Midbrain (tissue), 1 donor: ENCODE measurements at places on chromosomes 1 and 21.
A peak's percentile ranks its signal among the peaks of the same experiment; 100 is the strongest.

- no peak for DNase-seq
These were observed 54.4 kb downstream of the EDN2 start for GRCh38 chr1:41430069-41430468.

GRCh38 chr1:69743146-69743545 is 175.4 kb downstream of the LRRC7 start:
- DNase-seq: no peak

DNA sequence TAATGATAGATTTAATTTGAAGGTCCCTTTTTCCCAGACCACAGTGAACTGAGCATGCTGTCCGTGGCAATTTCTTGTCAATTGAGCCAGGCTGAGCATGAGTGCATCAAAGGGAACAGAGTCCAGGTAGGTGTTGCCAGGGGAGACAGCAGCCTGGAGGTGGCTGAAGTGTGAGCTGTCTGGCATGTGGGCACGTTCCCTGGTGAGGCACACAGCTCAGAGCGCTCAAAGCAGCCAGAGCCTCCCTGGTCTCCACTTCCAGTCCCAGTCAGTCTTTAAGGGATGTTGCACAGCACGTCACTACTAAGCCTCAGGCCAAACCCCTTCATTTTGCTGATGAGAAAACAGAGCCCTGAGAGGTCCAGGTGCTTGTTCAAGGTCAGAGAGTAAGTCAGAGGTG is 251.4 kb downstream of the MATN1 start:
- no peak for DNase-seq

- DNase-seq: no peak
These were observed 32.8 kb upstream of the DNASE2B start for GRCh38 chr1:84365225-84366221.

DNA sequence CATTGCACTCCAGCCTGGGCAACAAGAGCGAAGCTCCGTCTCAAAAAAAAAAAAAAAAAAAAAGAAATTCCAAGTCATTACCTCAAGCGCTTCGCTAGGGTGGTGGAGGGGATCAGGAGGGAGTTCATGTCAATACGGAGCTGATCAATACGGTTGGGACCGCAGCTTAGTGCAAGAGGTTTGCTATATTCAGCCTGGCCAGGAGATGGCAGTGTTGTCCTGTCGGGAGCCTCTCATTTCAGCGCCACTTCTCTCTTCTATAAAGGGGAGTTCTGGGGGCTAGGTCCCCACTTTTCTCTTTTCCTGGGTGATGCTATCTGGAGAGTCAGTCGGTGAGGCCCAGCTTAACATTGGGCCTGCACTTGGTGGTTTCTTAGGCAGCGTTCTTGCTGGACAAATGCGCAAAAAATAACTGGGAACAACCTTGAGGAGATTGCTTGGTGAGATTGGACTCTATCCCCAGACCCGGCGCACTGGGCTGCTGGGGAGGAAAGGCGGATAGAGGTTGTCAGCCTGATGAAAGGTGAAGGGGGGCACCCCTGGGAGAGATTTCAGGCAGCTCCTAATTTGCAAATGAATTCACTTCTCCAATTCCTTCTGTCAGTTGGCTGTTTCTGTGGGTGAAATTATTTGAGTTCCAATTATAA is 40.4 kb downstream of the KIAA0040 start:
- peak; percentile 33 for DNase-seq

DNA sequence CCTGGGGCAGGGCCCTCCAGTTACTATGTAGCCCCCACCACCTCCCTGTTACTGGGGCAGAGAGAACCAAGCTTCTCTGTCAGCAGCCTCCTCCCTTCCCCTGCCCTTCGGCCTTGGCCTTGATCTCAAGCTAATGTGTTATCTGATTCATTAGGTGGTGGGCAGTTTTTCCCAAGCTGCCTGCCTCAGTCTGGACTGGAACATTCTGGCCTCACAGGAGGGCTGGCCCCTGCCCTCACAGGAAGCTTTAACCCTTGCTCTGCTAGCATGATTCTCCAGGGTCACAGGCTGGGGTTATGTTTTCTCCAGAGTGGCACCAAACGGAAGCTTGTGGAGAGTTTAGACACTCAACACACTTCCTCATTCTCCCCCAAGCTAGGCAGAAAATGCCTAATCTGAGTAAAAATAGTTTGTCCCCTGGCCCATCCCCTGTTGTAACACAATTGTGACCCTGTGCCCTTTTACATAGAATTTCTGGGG is 37.2 kb upstream of the SLC6A9 start:
- no peak for DNase-seq

GRCh38 chr1:33170351-33171274 is 11.2 kb downstream of the TRIM62 start:
- DNase-seq: peak; percentile 39

DNA sequence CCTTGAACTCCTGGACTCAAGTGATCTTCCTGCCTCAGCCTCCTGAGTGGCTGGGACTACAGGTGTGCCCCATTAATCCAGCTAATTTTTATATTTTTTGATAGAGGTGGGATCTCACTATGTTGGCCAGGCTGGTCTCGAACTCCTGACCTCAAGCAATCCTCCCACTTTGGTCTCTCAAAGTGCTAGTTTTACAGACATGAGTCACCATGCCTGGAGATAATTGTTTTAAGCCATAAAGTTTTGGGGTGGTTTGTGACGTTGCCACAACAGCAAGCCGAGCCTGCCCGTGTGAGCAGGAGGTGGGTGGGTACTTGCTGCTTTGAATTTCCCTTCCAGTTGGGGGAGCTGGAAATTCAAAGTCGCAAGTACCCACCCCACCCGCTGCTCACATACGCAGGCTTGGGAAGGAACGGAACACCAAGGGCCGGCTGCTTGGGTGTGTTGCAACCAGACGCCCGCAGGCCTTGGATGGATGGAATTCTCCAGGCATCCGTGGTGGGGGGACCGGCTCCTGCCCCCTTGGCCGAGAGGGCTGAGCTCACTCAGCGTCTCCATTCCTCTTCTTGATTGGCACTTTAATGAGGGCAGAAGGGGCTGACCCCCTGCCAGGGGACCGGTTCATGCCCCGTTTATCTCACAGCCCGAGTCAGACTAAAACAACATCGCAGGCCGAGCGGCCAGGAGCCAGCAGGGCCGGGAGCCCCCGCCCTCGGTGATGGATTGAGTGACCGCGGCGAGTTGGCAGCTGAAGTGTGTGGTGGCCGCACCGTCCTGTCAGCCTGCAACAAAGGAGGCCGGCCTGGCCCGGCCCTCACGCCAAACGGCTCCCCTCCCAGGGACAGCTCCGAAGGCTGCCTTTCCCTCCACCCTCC is 78.1 kb downstream of the DHRS3 start:
- DNase-seq: no peak

DNA sequence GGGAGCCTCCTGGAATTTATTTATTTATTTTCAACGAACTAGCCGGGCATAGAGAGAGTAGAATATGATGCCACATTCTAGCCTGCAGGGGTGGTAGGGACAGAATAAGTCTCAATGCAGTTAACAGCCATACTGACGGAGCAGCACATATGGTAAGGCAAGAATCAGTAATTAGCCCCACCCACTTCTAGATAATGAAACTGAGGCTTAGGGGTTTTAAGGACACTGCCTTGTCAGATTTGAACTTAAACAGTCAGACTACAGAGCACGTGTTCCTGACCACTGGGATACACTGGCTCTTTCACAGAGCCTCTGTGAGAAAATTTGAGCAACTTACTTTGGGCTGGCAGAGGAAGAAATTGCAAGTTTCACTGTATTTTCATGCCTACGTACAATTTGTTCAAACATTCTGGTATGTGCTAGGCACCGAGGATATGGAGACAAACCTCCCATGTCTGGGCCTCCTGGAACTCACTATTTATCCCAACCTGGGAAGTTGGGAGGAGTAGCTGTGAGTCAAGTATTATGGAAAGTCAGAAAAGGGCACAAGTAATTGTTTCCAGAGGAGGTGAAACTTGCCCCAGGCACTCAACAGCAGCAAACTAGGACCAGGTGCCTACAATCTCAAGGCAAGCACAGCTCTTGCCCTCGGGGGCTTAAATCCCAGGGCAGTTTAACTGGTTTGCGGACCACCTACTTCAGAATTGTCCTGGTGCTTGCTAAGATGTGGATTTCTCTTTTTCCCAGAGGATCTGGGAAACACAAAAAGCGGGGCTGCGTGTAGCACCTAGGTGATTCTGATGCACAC is 1.6 kb upstream of the CLIC4 start:
- DNase-seq: peak; percentile 59

- no peak for DNase-seq
These were observed 474.1 kb downstream of the SMYD3 start for GRCh38 chr1:246032984-246033383.

DNA sequence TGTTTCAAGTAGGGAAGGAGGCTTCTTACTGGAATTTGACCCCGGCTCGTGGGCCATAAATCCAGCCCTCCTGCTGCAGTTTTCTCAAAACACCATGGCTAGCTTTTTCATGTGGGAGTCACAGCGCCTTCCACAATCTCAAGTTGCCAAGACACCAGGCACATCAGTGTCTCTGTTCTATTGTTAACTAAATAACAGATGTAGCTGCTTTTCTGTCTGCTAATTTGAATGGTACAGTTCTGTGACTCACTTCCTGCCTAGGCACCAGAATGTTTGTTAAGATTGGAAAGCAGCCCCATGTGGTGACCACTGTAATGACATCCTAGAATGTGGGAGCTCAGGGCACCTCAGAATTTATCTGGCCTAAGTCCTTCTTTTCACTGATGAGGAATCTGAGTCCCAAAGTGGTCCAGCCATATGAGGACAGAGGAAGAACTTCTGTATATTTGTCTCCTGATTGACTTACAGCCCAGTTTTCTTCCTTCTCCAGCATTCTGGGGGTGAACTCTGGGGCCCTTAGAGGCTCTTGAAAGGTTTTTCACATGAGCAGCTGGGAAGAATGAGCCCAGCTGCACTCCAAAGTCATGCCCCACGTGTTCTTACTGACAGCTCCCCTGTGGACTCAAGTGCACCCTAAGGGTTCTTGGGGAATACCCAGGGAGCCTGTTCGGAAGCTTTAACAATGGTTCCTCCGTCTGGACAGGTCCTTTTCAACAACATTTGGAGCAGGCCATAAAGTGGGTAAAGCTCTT is 27.5 kb downstream of the TRIM45 start:
- DNase-seq: no peak

DNA sequence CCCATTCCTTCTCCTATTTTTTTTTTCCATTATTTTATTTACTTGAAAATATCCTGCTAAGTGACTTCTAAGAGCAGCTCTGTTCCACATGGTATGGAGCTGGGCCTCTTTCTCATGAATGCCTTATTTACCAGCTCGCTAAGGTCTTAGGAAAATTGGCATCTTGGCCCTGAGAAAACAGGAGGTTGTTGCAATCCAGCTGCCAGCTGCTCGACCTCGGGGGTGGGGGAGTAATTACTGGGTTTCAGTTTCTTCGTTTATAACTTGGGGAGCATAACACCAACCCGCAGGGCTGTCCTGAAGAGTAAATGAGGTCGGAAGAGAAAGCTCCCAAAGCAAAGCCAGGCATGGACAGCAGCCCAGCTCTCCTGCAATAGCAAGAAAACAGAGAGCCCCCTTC is 176.3 kb downstream of the AJAP1 start:
- peak; percentile 3 for DNase-seq

DNA sequence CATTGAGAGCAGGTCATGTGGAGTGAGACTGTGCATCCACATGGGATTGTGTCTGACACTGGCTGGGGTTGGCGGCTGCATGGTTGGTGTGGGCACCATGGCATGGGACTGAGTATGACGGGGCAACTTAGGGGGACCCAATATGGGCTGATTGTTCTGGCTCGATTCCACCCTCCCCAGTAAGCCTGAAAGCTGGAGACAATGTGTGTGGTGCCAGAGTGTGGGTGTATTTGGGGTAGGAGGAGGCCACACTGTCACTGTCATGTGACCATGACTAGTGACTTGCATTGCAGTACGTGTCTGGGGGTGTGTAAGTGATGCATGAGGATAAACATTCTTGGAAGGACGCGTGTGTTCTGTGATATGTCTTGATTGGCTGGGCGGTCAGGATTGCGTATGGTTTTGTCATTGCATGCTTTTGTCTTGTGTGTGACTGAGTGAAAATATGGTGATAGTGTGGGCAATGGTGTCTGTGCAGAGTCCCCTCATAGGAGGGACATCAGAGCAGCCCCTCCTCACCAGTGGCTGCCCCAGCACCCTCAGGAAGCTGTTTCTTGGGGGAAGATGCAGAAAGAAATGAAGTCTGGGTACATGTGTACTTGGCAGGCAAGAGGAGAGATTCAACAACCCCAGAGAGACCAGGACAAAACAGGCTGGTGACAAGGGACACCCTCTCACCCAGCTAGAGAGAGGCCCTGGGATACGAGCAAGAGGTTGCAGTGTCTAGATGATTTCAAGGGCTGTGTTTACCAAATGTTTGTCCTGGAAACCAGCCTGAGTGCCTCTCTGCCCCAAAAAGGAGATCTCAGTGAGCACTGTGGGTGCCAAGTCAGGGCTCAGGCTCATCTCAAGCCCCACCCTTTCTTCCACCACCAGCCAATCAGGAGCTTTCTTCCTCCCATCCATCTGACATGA is 36.3 kb downstream of the SDC3 start:
- DNase-seq: no peak

DNA sequence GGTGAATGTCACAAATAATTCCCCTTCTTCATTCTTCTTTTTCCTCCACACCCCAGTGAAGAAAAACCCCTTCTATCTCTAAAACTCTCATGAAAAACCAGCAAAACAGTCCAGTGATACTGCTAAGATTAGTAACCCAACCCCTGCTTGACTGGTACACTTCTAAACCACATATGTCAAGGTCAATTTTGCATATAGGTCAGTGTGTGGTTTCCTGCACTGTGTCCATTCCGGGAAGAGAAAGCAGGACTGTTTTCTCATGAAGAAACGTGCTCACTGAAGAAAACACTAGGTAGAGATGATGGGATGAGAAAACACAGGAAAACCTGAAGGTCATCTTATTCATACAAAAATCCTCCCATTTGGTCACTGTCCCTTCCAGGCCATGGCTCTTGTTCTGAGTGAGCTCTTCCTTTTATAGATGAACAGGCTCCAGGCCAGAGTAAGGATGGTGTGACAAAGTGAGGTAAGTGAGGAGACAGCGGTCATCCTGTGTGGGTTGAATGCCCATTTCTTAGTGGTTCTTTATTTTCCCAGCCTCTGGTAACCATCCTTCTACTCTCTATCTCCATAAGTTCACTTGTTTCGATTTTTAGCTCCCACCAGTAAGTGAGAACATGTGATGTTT is 122.7 kb downstream of the FASLG start:
- DNase-seq: no peak
